ENCODE measurements at places on chromosomes 7 and 10.
A peak's percentile ranks its signal among the peaks of the same experiment; 100 is the strongest.

- no peaks in the 10 kb centered on the region for H3K27me3 ChIP-seq
- no peak for DNase-seq
- H3K27ac ChIP-seq = no peak overlapping the region
- no peak overlapping the region for H3K4me3 ChIP-seq
- peaks cover 19% of the 10 kb centered on the region for H3K4me1 ChIP-seq
- no peaks in the 10 kb centered on the region for H3K36me3 ChIP-seq
These were observed 586.6 kb downstream of the INHBA start for GRCh38 chr7:41116337-41116736.

DNA sequence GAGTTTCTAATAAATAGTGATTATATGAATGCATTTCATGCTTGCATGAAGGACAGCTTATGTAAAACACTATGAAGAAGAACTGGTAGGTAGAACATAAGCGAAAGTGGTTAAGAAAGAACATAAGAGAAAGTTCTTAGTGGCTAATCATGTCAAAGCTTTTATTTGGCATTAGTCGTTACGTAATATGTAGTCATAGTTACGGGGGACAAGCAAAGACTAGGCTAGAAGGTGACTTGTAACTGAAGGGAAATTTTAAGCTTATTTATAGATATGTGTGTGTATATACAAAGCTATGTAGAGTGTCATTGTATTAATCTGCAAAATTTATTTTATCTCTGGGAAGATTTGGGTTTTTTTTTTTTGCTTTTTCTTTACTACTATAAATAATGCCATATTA lies 36.9 kb downstream of the CAPZA2 start:
- H3K27me3 ChIP-seq = no peaks in the 10 kb centered on the region
- peaks cover 30% of the 10 kb centered on the region for H3K36me3 ChIP-seq
- no peaks in the 10 kb centered on the region for H3K4me1 ChIP-seq
- no peak for DNase-seq

DNA sequence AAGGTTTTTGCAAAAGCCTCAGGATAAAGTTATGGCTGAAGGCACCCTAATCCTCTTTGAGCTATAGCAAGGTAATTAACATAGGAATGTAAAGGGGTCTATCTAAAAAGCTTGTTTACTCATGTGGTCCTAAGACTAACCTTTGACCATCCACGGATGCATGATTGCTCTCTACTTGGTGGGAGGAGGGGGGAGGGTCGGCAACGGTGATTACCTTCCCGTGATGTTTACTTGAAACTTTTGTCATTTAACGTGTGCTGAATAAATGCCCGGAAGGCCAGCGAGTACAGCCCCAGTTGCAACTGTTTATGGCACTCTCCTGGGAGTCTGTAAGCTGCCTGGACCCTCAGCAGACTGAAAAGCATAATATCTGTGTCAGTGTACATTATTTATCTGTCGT lies 78.9 kb upstream of the GPR22 start:
- H3K4me1 ChIP-seq = no peaks in the 10 kb centered on the region
- H3K36me3 ChIP-seq = no peaks in the 10 kb centered on the region
- no peak for DNase-seq
- H3K27ac ChIP-seq = no peak overlapping the region
- H3K4me3 ChIP-seq = no peak overlapping the region

DNA sequence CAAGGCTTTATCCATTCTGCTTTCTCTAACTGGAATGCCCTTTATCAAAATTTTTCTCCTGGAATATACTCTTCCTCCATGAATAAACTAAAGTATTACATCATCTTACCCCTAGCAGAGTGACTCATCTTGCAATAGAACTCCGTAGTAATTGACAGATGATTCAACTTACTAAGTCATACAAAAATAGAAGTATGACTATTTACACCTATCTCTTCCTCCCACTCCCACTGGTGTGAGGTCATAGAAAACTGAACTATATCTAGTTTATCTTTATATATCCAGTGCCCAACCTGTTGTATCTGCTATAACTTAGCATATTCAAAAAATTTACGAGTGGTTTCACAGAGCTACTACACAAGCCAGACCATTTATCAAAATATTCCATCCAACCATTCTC lies 26.1 kb downstream of the ABCB1 start:
- H3K27me3 ChIP-seq = no peaks in the 10 kb centered on the region
- H3K27ac ChIP-seq = peak overlapping the region; percentile 23
- H3K36me3 ChIP-seq = no peaks in the 10 kb centered on the region
- no peak for DNase-seq

GRCh38 chr10:94016727-94017714 lies 23.3 kb downstream of the PLCE1 start:
- no peak overlapping the region for H3K4me3 ChIP-seq
- no peak overlapping the region for H3K27ac ChIP-seq
- H3K36me3 ChIP-seq = no peaks in the 10 kb centered on the region
- peaks cover 9% of the 10 kb centered on the region for H3K4me1 ChIP-seq

DNA sequence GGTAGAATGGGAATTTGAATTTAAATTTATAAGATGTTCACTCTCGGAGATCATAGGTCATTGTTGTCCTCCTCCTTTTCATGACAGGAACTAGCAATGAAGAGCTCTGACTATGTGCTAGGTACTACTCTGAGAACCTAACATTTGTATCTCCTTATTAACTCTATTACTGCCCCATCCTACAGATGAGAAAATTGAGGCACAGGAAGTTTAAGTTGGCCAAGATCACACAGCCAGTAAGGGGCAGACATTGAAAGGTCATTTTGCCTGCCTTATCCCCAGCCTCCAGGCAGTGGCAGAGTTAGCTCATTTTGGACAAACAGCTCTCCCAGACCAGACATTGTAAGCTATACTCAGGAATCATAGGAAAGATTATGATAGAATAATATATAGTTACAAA lies 6.0 kb downstream of the SRGN start:
- no peak overlapping the region for H3K27ac ChIP-seq
- DNase-seq = no peak
- H3K4me3 ChIP-seq = no peak overlapping the region
- no peaks in the 10 kb centered on the region for H3K4me1 ChIP-seq
- no peaks in the 10 kb centered on the region for H3K27me3 ChIP-seq
- H3K36me3 ChIP-seq = no peaks in the 10 kb centered on the region

DNA sequence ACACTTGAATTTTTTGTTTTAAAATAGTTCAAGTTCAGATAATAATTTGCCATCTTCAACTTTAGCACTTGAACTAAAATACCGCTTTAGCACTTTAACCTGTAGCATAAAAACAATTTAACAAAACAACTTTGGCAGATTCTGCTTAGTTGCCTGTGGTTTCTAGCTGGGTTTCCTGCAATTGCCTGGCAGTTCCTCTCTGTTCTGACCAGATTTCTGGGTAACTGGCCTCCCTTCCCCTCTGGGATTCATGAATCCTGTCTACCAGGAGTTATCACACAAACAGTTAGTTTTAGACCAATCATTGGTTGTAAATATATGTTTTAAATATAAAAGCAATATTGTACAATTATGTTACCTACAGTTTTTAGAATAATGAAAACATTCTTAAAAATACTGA lies 89.8 kb upstream of the HDAC9 start:
- H3K36me3 ChIP-seq = no peaks in the 10 kb centered on the region
- H3K4me3 ChIP-seq = no peak overlapping the region
- H3K27ac ChIP-seq = no peak overlapping the region
- H3K27me3 ChIP-seq = no peaks in the 10 kb centered on the region
- DNase-seq = no peak

DNA sequence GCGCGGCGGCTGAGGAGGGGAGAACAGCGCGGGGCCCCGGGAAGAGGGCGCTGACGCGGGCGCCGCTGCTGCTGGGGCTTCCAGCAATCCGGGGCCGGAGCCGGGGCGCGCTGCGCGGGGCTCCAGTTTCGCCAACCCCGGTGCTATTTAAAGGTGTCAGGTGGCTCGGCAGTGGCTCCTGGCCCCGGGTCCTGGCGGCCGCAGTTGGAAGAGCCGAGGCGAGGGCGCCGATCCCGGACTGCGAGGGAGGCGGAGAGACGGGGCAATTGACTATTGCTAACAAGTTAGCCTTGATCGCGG lies 347 bp downstream of the LBX1 start:
- no peak overlapping the region for H3K27ac ChIP-seq
- DNase-seq = no peak

GRCh38 chr7:978049-978346 lies 2.6 kb upstream of the COX19 start:
- peaks cover 26% of the 10 kb centered on the region for H3K4me1 ChIP-seq
- H3K4me3 ChIP-seq = peak overlapping the region; percentile 93

DNA sequence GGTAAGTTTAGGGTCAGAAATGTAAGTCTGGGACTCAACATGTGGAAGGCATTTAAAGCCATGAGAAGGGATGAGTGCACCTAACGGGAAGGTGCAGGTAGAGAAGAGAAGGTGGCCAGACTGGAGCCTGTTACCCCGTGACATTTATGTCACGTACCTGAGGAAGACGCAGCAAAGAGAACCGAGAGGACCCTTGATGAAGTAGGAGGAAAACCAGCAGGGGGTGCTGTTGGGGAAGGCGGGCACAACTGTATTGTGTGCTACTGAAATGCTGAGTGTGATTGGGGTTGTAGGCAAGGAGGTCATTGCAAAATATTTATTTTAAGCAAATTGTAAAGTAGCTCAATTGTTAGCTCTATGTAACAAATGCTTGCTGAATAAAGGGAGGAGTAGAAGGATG lies 338.2 kb upstream of the PRKCQ start:
- H3K4me1 ChIP-seq = peaks cover 6% of the 10 kb centered on the region
- H3K4me3 ChIP-seq = no peak overlapping the region
- DNase-seq = peak; percentile 24

DNA sequence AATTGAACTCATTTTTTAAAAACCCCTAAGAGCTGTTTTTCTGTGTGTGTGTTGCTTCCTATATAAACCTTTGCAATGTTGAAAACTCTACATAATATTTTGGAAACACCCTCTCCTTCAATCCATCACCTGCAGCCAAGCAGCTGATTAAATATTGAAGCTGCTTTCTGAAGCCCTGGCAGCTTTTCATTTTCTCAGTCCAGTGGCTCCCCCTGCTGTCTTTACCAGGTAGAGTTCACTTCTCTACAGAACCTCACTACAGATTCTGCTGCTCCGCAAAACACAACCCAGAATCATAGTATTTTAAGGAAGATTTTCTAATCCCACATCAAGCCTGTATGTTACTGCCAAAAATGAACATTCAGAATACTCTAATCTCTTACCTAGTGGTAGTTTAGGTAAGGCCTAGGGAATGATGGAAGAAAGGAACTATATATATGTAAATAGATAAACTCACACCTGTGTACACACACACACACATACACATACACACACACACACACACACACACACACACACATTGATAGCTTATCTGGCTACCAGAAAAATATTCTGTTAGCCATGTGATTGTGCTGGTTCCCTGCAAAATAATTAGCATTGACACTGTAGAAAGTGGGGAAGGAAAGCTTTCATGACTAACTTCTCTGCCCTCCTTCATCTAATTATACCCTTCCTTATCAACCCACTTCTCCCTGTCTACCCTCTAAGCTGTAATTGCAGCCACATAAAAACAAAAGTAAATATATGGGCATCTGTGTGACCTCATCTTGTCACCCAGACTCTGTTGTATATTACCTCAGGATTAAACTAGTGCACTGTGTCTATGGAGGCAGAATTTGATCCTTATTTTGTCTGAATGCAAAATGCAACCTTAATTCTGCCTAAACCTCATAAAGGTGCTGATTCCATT lies 229.5 kb upstream of the FZD1 start:
- H3K4me1 ChIP-seq = no peaks in the 10 kb centered on the region
- DNase-seq = peak; percentile 37
- H3K36me3 ChIP-seq = no peaks in the 10 kb centered on the region
- no peak overlapping the region for H3K27ac ChIP-seq

- no peaks in the 10 kb centered on the region for H3K27me3 ChIP-seq
- H3K27ac ChIP-seq = no peak overlapping the region
- H3K36me3 ChIP-seq = no peaks in the 10 kb centered on the region
- no peak for DNase-seq
- peaks cover 15% of the 10 kb centered on the region for H3K4me1 ChIP-seq
These were observed 14.8 kb upstream of the UPP1 start for GRCh38 chr7:48074204-48074654.

DNA sequence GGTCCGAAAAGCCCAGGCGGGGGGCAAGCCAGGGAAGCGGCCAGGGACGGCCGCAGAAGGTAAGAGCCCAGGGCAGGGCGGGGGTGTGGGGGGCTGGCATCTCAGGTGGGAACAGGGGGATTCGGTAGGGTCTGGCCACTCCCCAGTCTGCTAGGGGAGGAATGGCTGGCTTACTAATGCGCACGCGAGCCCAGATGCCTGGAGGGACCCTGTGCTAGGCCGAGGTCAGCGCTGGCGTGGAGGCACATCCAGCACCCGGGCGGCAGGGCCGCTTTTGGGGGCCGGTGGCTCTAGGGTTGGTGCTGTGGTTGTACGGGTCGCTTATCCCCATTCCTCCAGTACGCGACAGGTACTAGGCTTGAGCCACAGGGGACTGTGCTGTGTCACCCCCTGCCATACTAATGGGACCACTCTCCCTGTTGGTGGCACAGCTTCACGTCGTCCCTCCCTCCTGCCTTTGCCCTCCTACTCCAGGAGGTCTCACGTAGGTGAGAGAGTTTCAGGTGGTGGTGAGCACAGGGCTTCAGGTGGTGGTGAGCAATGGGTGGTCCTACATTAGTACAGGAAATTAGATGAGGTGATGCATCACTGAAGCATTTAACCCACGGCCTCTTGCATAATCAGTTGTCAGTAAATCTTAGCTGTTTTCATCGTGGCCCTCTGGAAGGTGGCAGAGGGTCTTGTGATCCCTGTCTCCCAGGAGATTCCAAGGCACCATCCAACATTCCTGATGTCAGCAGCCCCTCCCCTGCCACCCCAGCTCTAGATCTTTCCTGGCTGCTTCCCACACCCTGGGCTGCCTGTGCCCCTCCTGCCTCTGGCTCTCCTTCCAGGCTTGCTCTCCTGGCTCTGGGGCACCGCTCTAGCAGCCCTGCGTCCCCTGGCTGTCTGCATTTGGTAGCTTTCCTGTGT lies 971 bp downstream of the AEBP1 start:
- H3K27ac ChIP-seq = no peak overlapping the region
- peaks cover 73% of the 10 kb centered on the region for H3K27me3 ChIP-seq
- peaks cover 6% of the 10 kb centered on the region for H3K4me1 ChIP-seq
- H3K4me3 ChIP-seq = no peak overlapping the region

DNA sequence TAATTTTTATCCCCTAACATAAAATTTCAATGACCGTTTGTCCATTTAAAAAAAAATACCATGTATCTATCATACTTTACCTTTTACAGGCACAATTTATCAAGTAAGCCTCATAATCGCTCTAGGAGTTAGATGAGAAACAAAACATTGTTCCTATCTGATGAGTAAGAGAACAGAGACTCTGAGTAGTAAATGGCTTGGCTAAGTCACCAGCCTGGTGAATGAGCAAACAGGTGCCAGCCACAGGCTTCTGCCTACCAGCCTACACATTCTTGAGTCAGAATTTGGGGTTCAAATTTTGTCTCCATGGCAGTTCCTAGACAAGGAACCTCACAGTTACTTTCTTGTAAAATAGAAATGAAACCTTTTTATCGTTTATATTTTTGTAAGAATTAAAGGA lies 235.4 kb downstream of the HGF start:
- no peak overlapping the region for H3K27ac ChIP-seq
- H3K27me3 ChIP-seq = no peaks in the 10 kb centered on the region
- H3K4me3 ChIP-seq = no peak overlapping the region
- H3K4me1 ChIP-seq = no peaks in the 10 kb centered on the region
- no peak for DNase-seq

Data from Calu3 (cell line).